Renal pelvis (tissue), 12 donors: ENCODE measurements at places on chromosomes 4 and X. TPM values are rescaled to one million over a fixed set of nuclear protein-coding genes. Genes with fewer than 3 reads are reported as not detected.

The TMEM31 gene
- 1.6 TPM for polyA plus RNA-seq

DNA sequence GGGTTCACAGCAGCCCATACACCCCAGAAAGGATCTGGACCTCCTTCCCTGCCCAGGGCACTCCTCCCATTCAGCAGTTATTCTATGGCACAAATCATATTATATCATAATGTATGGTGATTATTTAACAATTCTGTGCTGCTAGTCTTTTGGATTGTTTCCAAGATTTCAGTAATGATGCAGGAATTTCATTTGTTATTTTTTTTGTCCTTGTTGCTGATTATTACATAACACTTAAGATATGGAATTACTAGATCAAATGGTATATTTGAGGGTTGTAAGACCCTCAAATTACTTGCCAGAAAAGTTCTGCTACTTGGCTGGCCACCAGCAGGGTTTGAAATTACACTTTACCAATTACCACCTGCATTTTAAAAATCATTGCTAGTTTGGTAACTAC is 36.4 kb downstream of the QDPR start:
- no peak for DNase-seq

DNA sequence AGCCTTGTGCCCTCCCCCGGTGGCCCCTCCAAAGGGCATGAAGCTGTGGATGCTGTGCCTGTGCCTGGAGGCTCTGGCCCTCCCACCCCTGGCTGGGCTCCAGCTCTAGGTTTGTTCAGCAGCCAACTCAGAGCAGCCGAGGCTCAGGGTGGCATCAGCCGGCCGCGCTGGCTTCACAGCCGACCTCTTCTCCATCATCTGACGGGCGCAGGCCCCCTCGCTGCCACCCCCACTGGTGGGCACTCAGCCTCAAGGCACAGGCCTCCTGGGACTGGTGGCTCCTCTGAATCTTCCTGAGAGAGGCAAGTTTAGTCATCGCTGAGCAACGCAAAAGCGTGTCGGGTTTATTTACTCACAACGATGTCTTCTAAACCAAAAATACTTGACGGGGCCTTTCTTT is 46.0 kb downstream of the PCGF3 start:
- DNase-seq = no peak

DNA sequence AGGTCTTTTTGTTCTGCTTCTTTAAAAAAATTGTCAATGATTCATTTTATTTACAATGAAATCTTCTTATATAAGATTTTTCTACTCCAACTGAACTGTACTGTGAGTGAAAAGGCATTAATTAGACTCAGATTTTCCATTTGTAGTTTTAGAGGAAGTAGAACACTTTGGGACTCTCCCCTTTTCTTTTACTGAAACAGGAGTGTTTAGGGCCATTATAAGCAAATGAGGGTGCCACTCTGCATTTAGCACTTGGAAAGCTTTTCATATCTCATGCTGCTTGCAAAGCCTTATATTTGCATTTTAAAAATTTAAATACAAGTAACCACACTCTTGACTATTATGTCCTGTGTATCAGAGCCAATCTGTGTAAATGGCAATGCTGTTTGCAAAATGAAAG is 584.3 kb downstream of the KLHL13 start:
- no peak for DNase-seq

The C4orf36 gene
- 2.8 TPM for polyA plus RNA-seq

- no peak for DNase-seq
Observed at GRCh38 chr4:120399826-120400225, 333.2 kb upstream of the MAD2L1 start.

The UNC5C gene
- 33.3 TPM for polyA plus RNA-seq

GRCh38 chr4:128168701-128169100 is 107.6 kb downstream of the LARP1B start:
- no peak for DNase-seq

GRCh38 chr4:80107374-80107773 is 34.3 kb upstream of the ANTXR2 start:
- no peak for DNase-seq
